AML-193 (cell line): ENCODE measurements at places on chromosomes 12 and 14.

- DNase-seq, result no peak
Measured at GRCh38 chr14:81802341-81802740, 268.7 kb upstream of the SEL1L start.

GRCh38 chr12:74426091-74426490 lies 111.5 kb upstream of the ATXN7L3B start:
- no peak for DNase-seq

GRCh38 chr12:114944736-114945135 lies 260.8 kb upstream of the TBX3 start:
- DNase-seq, result no peak

DNA sequence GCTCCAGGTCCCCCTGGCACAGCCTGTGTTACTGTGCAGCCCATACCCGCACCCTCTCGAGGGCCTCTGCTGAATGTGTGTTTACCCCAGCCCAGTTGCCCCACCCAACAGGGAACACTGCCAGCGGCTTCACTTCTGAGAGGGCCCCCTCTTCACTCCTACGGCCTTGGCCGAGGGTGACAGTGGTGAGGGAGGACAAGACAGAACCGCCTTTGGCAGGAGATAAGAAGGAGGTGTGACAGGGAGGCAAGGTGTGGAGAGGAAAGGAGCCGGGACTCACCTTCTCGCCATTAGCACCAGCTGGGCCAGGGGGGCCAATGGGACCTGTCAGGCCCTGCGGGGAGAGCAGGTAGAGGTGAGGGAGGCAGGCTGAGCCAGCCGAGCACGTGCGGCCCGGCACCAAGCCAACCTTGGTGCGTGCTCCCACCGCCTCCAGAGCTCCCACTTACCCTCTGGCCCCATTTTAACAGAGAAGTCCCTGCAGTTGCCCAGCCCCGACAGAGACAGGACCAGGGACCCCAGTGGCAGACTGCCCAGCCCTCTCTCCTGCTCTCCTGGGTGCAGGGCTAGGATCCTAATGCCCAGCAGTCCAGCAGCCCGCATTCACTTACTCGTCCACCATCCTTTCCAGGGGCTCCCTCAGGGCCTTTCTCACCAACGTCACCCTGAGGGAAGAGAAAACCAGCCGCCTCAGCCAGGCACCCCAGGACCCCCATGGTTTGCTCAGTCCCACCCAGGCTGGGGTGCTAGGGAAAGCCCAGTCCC lies 18.3 kb downstream of the TMEM106C start:
- no peak for DNase-seq

GRCh38 chr12:48001505-48002413 lies 2.5 kb downstream of the COL2A1 start:
- no peak for DNase-seq

- DNase-seq, result no peak
Measured at GRCh38 chr12:56216461-56216860, 5.3 kb downstream of the RNF41 start.

- no peak for DNase-seq
Measured at GRCh38 chr12:70251226-70251625, 8.0 kb downstream of the CNOT2 start.

- no peak for DNase-seq
Measured at GRCh38 chr12:100720016-100720654, 74.4 kb upstream of the ANO4 start.

DNA sequence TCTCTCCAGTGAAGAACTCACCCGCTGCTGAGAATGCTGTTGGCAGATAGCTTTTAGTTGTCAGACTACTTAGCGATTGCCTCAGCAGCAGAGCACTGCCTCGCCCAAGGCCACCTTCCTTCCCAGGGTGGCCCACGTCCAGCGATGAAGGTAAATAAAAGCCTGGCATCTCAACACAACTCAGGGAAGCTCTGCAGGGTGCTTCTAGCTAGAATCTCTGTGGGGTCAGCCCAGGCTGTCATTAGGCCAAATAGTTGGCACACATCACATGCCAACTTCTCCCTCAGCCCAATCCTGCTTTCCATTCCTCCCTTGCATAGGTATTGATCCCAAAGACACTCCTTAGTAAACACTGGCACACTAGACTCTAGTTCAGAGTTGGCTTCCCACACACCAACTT lies 368.1 kb upstream of the TMTC1 start:
- DNase-seq, result no peak
